ENCODE measurements at places on chromosomes 16 and 17. TPM values are rescaled to one million over a fixed set of nuclear protein-coding genes. Genes with fewer than 3 reads are reported as not detected.

MAF gene
- 27.2 TPM for total RNA-seq

PIRT gene
- total RNA-seq: not detected

AOC2 gene
- 0.44 TPM for total RNA-seq

MLKL gene
- total RNA-seq: 12.4 TPM

CHD9NB gene
- total RNA-seq: 2.2 TPM

NPIPB4 gene
- total RNA-seq: 81.5 TPM

ITGAD gene
- not detected for total RNA-seq

NAT9 gene
- total RNA-seq: 14.6 TPM

GRCh38 chr17:55377671-55378275 is 43.9 kb downstream of the MMD start:
- no peak for ATAC-seq

GRCh38 chr17:38867968-38868816 is 1.7 kb upstream of the LASP1 start:
- ATAC-seq: no peak

- ATAC-seq: peak; percentile 63
Measured at GRCh38 chr17:15999974-16000827, 577 bp downstream of the TTC19 start.

- ATAC-seq: no peak
Measured at GRCh38 chr16:61128545-61129323, 907.5 kb downstream of the CDH8 start.

GRCh38 chr16:10067406-10067805 is 114.8 kb downstream of the GRIN2A start:
- ATAC-seq: no peak

DNA sequence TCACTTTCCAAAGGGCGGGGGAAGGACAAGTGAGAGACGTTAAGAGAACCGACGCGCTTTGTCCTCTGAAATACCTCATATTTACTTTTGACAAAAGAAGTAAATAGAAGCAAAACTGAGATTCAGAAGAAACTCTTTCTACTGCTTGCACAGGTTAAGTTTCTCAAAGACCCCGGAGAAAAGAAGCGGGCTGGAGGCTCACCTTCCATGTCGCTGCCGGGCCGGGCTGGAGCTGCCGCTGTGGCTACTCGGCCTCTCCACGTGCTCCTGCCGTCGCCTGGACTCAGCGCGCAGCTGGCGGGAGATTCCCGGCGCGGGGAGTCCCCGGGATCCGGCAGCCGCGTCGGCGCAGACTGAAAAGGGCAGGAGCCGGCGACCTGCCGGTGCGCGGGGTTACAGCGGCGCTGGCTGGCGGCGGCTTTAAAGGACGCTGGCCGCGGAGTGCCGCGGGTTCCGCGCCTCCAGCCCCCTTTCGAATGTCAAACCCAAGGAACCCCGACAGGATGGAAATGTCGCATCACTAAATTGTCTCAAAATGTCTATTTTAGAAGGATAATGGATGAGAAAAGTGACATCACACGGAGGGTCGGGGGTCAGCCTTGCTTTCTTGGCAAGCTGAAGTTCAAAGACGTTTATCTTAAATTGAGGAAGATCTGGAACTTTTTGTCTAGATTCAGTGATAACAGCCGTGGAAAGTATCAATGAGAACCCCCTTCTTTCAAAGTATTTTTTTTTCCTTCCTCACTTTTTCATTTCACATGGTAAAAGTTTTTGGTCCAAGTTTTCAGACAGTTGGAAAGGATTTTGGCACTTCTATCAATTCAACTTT is at the start of gene IKZF3:
TSS of gene IKZF3 (minus strand) at position 395 of the 829 bp plus-strand sequence. CDS start at position 209, 186 bp downstream.
- peak; percentile 77 for ATAC-seq

- ATAC-seq: no peak
Measured at GRCh38 chr16:12502676-12503075, 301.0 kb downstream of the CPPED1 start.

- ATAC-seq: peak; percentile 69
Measured at GRCh38 chr16:17369421-17370222, 101.1 kb downstream of the XYLT1 start.

GRCh38 chr16:17835118-17835876 is 364.5 kb upstream of the XYLT1 start:
- ATAC-seq: no peak

DNA sequence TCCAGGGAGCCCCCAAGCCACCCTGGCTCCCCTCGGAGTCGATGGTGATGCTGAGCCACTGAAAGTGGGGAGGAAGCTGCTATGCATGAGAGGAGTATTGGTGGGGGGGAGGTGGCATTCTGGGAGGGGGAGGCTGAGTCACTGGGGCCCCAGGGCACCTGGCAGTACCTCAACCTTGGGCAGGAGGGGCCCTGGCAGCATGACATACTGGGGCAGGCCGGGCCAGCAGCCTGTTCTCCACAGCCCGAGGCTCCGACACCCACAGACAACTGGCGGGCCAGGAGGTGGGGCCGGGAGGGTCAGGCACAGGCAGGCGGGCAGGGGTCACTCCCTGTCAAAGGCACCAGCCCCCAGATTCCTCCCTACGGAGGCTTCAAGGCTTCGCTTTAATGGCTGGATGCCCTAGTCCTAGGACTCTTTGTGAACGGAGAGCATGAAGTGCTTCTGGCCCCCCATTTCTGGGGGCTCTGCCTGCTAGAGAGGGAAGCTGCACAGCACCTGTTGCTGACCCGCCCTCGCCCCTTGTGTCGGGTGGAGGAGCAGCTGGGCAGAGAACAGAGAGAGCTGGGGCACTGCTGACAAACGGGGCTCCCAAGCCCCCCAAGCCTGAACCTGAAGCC is 928 bp downstream of the CASKIN2 start:
- ATAC-seq: peak; percentile 44

- ATAC-seq: no peak
Measured at GRCh38 chr17:81910840-81911276, 341 bp downstream of the PCYT2 start.

DNA sequence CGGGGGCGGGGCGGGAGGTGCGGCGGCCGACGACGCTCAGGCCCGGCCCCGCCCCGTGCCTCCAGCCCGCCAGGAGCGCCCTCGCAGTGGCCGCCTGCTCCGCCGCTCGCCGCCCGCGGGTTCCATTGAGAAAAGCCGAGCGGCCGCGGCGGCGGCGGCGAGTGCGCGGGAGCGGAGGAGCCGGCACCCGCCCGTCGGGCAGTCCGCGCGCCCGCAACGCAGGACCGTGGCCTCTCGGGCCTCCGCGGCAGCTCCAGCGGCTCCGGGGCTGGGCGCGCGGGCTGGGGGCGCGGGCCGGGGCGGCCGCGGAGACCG is at the start of gene ZFPM1:
TSS of gene ZFPM1 (plus strand) at position 64 of the 315 bp plus-strand sequence. CDS start 359 bp downstream, outside the sequence.
- ATAC-seq: no peak

- ATAC-seq: peak; percentile 10
Measured at GRCh38 chr17:76005263-76006149, 4.9 kb downstream of the CDK3 start.

DNA sequence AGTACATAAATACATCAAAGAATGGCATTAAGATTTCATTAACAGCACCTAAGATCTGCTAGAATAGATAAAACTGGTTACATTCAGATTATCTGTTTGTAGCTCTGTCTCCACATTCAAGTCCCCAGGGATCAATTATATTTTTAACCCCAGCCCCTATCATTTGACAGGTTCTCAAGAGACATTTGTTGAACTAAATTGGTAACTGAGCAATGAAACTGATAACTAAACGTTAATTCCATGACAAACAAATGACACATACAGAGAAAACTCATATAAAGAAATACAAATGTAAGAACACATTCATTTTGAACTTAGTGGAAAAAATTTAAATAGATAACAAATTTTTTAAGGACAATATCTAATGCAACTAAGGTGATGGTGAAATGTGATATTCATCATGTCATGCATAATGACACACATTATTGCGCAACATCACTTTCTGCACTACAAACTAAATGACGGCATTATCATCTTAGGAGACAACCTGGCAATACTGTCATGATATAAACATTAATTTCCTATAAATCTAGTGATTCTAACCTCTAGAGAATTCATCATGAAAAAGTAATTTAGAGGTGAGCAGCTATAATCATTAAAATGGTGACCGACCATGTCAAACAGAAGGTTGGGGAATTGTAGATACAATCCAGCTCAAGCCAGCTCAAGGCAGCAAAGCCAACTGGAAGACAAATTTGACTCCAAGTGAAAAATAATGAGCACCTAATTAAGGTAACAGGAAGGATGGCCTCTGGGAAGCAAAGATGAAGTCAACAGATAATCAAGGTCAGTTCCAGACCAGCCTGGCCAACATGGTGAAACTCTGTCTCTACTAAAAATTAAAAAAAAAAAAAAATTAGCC is 9.5 kb downstream of the ARHGAP17 start:
- peak; percentile 55 for ATAC-seq

DNA sequence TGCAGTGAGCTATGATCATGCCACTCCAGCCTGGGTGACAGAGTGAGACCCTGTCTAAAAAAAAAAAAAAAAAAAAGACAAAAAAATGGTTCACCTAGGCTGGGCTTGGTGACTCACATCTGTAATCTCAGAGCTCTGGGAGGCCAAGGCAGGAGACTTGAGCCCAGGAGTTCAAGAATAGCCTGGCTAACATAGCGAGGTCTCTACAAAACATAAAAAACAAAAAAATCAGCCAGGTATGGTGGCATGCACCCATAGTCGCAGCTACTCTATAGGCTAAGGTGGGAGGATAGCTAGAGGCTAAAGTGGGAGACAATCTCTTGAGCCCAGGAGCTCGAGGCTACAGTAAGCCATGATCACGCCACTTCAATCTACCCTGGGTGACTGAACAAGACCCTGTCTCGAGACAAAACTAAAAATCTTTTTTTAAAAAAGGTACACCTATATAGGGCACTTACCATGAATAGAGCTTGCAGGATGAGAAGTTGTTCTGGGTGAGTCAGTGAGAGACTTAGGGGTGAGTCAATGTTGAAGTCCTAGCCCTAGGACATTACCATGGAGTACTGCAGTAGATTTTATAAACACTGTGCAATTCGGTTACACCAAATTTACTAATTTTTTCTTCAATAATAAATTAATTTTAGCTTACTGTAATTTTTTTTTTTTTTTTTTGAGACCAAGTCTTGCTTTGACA is 19.0 kb downstream of the USP32 start:
- peak; percentile 98 for ATAC-seq

DNA sequence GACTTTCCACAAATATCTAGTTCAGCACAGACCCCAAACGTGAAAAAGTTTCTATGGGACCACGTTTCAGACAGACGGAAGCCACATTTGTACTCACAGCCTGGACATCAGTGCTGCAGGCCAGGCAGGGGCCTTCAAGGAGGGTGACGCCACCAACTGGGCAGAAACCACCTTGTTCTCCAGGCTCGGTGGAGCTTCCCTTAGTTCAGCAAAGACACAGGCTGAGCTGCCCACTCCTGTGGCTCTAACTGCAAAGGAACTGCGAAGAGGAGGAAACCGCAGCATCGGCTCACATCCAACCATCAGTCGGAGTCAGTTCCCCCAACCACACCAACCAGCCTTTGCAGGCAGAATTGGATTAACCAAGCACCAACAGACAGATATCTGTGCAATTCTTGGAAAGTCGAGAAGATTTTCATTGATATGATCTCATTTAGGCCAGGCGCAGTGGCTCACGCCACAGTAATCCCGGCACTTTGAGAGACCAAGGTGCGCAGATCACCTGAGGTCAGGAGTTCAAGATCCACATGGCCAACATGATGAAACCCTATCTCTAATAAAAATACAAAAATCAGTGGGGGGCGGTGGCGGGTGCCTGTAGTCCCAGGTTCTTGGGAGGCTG is 73.3 kb upstream of the CNEP1R1 start:
- no peak for ATAC-seq

GRCh38 chr16:28260193-28260592 is 32.1 kb upstream of the SBK1 start:
- no peak for ATAC-seq

Measured in esophagus mucosa (tissue), 1 donor.